CD4-positive, alpha-beta T cell (primary cell): ENCODE measurements at places on chromosomes 1 and 21.

- no peaks in the 10 kb centered on the region for H3K27me3 ChIP-seq
- DNase-seq = no peak
- no peak overlapping the region for H3K27ac ChIP-seq
- no peaks in the 10 kb centered on the region for H3K4me1 ChIP-seq
- peaks cover 48% of the 10 kb centered on the region for H3K36me3 ChIP-seq
These were observed 31.9 kb downstream of the GNPAT start for GRCh38 chr1:231272880-231273279.

DNA sequence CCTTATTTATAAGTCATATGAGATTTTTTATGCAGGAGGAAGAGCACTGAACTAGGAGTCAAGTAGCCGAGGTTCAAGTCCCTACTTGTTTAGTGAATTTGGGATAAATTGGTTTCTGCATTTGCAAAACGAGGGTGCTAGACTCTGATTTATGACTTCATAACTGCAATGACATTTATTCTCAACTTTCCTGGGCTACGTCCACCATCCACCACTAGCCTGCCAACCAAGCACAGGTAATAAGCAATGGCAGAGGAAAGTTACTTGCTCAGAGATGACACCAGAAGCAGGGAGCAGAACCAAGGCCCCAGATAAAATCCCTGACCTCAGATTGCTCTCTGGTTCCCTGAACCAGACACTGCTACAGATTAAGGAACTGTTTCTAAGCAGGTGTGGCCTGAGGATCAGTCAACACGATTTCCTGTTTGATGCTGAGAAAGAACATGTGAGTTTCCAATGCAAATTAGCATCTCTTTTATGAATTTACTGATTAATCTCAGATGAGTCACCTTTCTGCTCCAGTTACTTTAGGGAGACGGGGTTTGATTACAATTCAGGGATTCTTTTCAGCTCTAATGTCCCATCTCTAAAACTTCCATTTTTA lies 52.7 kb downstream of the PLPP3 start:
- no peak for DNase-seq
- no peak overlapping the region for H3K4me3 ChIP-seq
- H3K36me3 ChIP-seq = no peaks in the 10 kb centered on the region
- H3K27me3 ChIP-seq = no peaks in the 10 kb centered on the region
- no peaks in the 10 kb centered on the region for H3K4me1 ChIP-seq
- no peak overlapping the region for H3K27ac ChIP-seq

DNA sequence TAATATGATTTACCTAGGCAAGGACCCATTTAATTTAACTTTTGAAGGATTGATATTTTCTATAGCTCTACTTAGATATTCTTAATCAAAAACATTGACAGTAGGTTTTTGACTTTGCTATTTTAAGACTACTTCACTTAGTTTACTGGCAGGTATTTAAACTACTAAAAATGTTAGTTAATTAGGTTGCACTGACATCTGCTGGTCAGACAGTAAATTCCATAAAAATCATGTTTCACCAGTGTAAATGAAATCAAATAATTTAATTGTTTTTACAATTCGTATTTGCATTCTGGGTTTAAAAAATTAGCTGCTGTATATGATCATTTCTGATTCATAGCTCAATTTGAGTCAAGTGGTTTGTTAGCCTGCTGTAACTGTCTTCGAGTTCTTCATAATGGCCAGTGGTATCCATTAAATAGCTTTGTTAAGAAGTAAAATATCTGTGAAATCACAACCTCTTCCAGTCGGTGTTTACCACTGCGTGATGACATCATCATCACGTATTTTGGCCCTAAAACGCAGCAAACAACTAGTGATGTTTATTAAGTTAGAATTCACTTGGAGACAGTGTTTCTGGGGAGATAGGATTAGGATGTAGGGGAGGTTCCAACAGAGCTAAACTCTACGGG lies 26.2 kb downstream of the EXTL2 start:
- H3K27me3 ChIP-seq = no peaks in the 10 kb centered on the region
- no peak overlapping the region for H3K27ac ChIP-seq
- H3K4me3 ChIP-seq = no peak overlapping the region
- no peaks in the 10 kb centered on the region for H3K4me1 ChIP-seq

GRCh38 chr1:72288886-72289285 lies 6.5 kb upstream of the NEGR1 start:
- DNase-seq = no peak
- no peak overlapping the region for H3K4me3 ChIP-seq
- H3K27me3 ChIP-seq = peaks cover 6% of the 10 kb centered on the region
- peaks cover 7% of the 10 kb centered on the region for H3K4me1 ChIP-seq
- H3K36me3 ChIP-seq = no peaks in the 10 kb centered on the region
